ENCODE measurements at places on chromosomes 16 and 17. TPM values are rescaled to one million over a fixed set of nuclear protein-coding genes. Genes with fewer than 3 reads are reported as not detected.

- H3K4me3 ChIP-seq, result no peak overlapping the region
- H3K36me3 ChIP-seq, result peaks cover 72% of the 10 kb centered on the region
- H3K27ac ChIP-seq, result no peak overlapping the region
- H3K4me1 ChIP-seq, result no peaks in the 10 kb centered on the region
These were observed 19.2 kb upstream of the TMEM101 start for GRCh38 chr17:44033861-44034408.

The FHOD1 gene
- 274 TPM for total RNA-seq

DNA sequence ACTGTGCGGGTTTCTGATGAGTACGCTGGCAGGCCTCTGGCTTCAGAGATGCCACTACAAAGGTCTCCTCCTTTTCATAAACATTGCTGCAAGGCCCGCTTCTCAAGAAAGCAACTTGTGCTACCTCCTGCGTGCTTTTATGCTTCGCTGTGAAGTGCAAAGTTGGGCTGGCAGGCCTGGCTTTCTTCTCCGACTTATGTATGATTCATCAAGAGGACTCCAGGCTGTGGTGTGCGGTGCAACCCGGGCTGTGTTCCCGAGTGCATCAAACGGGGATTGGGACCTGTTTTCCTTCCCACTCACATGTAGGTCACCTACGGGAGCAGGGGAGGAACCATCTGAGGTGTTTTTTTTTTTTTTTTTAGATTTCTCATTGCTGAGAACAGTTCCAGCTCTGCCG, 534.1 kb downstream of the WWOX start:
- no peaks in the 10 kb centered on the region for H3K36me3 ChIP-seq
- H3K27ac ChIP-seq, result no peak overlapping the region
- H3K27me3 ChIP-seq, result no peaks in the 10 kb centered on the region
- no peaks in the 10 kb centered on the region for H3K4me1 ChIP-seq
- no peak for DNase-seq

DNA sequence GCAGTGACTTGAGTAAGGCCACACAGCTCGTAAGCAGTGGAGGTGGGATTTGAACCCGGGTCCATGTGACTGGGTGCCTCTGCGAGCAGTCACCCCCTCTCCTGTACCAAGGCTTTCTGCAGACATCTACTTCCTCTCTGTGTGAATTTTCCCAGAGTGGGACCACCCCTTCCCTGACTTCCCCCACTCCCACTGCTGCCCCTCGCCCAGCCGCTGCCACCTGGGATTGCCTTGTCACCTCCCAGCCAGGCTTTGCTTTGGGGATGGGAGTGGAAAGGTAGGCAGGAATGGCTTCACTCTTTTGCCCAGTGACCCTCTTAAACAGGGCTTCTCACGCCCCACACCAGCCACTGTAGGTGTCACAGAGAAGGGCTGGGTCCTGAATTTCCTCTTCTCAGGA, 105.2 kb upstream of the SEC14L1 start:
- H3K4me3 ChIP-seq, result no peak overlapping the region
- no peak for DNase-seq
- H3K36me3 ChIP-seq, result no peaks in the 10 kb centered on the region
- H3K27ac ChIP-seq, result no peak overlapping the region
- no peaks in the 10 kb centered on the region for H3K4me1 ChIP-seq

DNA sequence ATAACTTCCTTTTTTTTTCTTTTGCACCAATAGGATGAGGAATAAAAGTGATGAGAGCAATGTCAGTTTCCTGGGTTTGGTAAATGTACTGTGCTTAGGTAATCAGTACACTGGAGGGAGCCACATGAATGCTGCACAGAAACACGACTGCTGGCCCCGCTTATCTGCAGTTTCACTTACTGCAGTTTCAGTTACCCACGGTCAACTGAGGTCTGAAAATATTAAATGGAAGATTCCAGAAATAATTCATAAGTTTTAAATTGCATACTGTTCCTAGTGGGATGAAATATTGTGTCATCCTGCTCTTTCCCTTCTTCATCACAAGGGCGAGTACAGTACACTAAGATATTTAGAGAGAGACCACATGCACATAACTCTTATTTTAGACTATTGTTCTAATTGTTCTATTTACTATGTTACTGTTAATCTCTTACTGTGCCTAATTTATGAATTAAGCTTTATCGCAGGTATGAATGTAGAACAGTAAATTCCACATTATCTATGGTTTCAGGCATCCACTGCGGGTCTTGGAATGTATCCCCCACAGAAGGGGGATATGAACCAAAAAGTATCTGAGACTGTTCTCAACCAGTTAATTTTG, 6.4 kb upstream of the LGALS3BP start:
- no peak for DNase-seq
- peaks cover 42% of the 10 kb centered on the region for H3K4me1 ChIP-seq
- peaks cover 23% of the 10 kb centered on the region for H3K36me3 ChIP-seq

The PPL gene
- 0.37 TPM for total RNA-seq

The CRISPLD2 gene
- total RNA-seq, result 133 TPM
